CD4-positive, alpha-beta T cell treated with Interleukin-10 for 1 hour (primary cell): ENCODE measurements at places on chromosomes 3 and 15.

- DNase-seq = no peak
These were observed 223.0 kb downstream of the NR2F2 start for GRCh38 chr15:96553451-96553850.

DNA sequence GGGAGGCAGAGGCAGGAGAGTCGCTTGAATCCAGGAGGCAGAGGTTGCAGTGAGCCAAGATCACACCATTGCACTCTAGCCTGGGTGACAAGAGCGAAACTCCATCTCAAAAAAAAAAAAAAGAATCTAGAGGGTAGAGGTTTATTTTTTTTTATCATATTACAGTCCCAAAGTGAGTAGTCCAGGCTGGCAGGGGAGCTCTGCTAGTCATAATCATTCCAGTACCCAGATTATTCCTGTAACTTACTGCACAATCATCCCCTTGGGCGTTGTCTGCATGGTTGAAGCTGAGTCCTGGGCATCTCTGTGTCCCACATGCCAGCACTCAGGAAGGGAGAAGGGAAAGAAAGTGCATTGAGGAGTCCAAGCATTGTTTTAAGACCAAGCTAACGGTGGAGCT, 8.5 kb downstream of the CRELD1 start:
- DNase-seq = no peak

- no peak for DNase-seq
These were observed 130.1 kb upstream of the BHLHE40 start for GRCh38 chr3:4849136-4849535.

DNA sequence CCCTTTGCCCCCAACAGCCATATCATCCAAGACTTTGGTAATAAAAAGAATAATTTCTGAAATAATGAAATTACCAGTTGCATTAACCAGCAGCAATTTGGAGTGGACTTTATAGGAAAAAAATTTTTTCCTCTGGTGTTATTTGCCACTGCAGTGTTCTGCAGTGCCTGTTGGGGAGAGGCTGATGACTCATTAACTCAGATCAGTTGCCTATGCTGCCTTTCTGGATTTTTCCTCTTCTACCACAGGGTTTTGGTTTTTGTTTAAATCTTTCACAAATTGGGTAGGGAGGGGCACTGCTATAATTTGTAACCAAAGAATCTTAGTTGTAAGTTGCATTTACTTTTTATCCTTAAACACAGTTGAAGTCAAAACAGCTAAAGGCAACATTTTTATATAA, 22.7 kb downstream of the ATP6V1A start:
- no peak for DNase-seq
